Caco-2 (cell line): ENCODE measurements at places on chromosomes 7 and 10. TPM values are rescaled to one million over a fixed set of nuclear protein-coding genes. Genes with fewer than 3 reads are reported as not detected.

The STEAP4 gene
- 0.05 TPM in 1 of 2 replicates, not detected in the other for total RNA-seq

The LMOD2 gene
- total RNA-seq = not detected in 2 replicates

The AZGP1 gene
- total RNA-seq = not detected in 2 replicates

DNA sequence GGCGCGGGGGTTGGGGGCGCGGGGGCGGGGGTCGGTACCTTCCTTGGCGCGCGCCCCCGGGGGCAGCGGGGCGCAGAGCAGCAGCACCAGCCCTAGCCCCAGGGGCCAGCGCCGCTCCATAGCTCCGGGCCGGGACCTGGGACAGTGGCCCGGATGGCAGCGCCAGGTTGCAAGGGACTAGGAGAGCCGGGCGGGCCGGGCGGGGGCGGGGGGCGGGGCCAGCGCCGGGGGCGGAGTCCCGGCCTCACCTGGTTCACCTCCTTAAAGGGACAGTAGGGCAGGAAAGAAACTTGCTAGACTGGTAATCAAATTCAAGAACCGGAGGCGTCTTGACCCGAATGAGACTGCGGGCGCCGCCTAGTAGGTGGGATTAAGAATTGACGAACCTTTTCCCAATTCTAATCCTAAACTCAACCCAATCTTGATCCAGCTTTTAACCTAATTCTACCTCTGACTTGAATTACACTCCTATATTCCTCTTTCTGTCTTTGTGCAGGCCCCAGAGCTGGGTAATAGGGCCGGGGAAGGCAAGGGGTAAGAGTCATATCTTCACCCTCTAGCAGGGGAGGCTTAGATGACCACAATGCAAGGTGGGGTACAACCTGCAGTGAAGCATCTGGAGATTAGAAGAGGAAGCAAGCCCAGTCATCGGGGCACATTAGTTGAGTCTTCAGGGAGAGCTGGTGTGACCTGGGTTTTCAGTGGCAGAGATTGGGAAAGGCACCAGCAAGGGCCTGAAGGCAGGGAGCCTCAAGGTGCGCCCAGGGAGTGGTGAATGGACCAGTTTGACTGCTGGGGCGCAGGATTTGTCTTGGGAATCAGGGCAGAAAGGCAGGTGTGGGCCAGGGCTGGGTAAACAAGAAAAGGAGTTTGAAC is at the start of gene EPHA1:
Gene EPHA1 (minus strand): TSS at position 171 of the 876 bp plus-strand sequence. CDS start 51 bp downstream, at position 120.
- peak; percentile 86 for DNase-seq

- DNase-seq = no peak
Observed at GRCh38 chr7:139753693-139754111, 24.1 kb downstream of the HIPK2 start.

- DNase-seq = no peak
Observed at GRCh38 chr10:72690071-72690755, 1.7 kb upstream of the MCU start.

GRCh38 chr7:32494946-32495297 is 367 bp upstream of the AVL9 start:
- no peak for DNase-seq

GRCh38 chr10:97607095-97607636 is 17.6 kb downstream of the C10orf62 start:
- DNase-seq = no peak

- peak; percentile 31 for DNase-seq
Observed at GRCh38 chr7:105655500-105656380, 74.4 kb upstream of the EFCAB10 start.

The METTL27 gene
- total RNA-seq = 1.5 and 1.7 TPM in 2 replicates

DNA sequence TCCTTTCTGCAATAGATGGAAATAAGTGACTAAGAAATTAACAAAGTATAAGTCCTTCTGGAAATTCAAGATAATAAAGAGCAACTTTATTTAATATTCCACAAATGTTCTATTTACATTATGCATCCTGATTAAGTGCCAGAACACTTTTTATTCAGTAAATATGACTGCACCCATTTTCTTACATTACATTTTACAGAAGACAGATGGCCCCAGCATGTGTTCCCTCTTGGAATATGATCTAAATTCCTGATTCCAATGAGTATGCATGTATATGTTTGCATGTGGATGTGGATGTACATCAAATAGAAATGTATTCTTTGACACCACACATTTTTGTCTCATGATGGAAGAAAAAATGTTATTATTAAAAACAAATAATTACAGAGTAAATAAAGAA is 628.7 kb upstream of the SEMA3D start:
- DNase-seq = no peak

DNA sequence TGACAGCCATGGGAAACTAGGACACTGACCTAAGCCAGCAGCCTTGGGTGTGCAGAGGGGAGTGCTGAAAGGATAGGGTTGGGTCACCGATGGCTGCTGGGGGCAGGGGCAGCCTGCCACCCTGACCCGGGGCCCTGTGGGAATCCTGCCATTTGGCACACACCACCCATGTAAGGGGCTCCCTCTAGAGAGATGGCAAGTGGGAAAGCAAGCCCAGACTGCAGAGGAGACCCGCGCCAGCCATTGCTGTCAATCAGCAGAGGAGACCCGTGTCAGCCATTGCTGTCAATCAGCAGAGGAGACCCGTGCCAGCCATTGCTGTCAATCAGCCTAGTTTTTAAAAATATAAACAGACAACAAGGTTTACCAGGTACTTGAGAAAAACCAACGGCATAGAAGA is 27.4 kb upstream of the PRKAG2 start:
- no peak for DNase-seq

GRCh38 chr10:119425881-119426170 is 116.7 kb downstream of the RGS10 start:
- no peak for DNase-seq

The TEX36 gene
- not detected in 2 replicates for total RNA-seq

DNA sequence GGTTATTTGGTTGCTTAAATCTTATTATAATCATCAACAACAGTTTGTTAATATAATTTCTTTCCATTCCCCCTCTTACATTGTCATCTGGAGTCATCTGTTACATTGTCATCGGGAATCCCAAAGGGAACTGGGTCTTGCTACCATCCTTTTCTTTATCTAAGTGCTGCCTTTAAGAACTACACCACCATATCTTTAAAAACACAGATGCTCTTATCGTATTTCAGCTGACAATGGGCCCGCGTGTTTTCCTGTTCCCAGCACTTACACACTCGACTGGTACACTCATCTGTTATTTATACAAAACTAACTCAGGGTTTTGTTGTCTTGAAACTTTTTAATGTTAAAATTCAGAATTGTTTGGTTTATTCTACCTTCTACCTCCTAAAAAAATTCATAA is 256.2 kb upstream of the MGMT start:
- DNase-seq = no peak

GRCh38 chr7:121313220-121313792 is 15.5 kb upstream of the WNT16 start:
- no peak for DNase-seq

The CHST15 gene
- total RNA-seq = 26.1 and 26.7 TPM in 2 replicates

The HNRNPA2B1 gene
- 799 and 839 TPM in 2 replicates for total RNA-seq

GRCh38 chr10:123988694-123989093 is 97.1 kb upstream of the CPXM2 start:
- DNase-seq = no peak

The INA gene
- total RNA-seq = 0.51 and 0.52 TPM in 2 replicates

The ENTPD1 gene
- total RNA-seq = 1.7 and 2.2 TPM in 2 replicates

The ANKRD61 gene
- total RNA-seq = 0.32 TPM in 1 of 2 replicates, not detected in the other

DNA sequence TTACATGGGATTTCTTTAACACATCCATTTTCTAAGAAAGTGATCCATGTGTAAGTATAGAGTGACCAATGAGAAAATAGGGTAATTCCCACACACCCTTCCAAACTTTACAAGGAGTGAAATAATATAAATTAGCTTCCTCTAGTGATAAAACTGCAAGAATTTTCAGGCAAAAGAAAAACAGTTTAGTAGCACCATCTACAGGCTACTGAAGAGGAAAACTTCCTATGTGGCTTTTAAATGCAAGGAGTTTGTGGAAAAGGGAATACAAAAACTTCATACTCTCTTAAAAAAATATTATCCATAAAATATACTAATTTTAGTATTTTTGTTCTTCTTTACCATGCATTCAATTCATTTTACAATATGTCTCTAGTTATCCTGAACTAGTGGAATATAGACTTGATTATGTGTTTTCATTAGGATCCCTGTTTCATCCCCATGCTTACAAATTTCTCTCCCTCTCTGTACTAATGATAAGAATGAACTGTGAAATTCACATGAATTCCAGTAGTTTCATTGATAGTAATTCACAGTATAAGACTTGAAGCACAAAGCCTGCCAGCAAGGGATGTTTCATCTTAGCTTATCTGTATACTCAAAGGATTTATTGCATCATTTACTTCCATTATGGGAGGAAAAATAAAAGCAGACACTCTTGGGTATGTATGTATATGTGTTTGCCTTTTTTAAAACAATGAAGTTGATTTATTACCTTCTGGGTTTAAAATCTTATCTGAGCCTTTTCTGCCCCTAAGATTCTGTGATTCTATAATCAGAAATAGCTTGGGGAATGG is 442.9 kb downstream of the AUTS2 start:
- DNase-seq = no peak

The ELAPOR2 gene
- 4.6 and 5.6 TPM in 2 replicates for total RNA-seq

DNA sequence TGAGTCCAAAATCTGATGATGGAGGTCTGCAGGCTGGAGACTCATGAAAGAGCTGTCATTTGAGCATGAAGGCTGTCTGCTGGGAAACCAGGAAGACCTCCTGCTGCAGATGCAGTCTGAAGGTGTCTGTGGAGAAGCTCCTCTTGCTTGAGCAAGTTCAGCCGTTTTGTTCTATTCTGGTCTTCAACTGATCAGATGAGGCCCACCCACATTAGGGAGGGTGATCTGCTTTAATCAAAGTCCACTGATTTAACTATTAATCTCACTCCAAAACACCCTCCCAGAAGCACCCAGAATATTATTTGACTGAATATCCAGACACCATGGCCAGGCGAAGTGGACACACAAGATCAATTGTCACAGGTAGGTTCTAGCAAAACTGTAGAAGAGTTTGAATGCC is 116.5 kb downstream of the GATA3 start:
- no peak for DNase-seq

- DNase-seq = no peak
Observed at GRCh38 chr7:107032050-107032449, 12.5 kb upstream of the PRKAR2B start.

DNA sequence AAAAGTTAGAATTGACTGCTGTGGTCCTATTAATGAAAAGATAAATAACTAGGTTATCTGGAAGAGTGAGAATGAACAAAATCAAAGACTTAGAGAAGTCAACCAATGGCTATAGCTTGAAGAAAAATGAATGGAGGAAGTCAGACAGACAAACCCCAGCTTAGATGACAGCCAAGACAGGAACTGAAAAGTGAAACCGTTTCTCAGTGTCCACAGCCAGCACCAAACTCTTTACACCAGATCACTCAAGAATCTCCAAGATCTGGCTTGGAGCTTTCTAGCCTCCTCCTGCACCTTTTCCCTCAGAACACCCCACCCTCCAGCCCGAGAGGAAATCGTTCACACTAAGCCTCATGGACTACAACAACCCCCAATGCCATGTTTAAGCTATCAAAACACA is 167.0 kb downstream of the SFMBT2 start:
- DNase-seq = no peak

The FOXI2 gene
- not detected in 2 replicates for total RNA-seq

GRCh38 chr7:158655931-158656441 is 48.6 kb downstream of the NCAPG2 start:
- no peak for DNase-seq

DNA sequence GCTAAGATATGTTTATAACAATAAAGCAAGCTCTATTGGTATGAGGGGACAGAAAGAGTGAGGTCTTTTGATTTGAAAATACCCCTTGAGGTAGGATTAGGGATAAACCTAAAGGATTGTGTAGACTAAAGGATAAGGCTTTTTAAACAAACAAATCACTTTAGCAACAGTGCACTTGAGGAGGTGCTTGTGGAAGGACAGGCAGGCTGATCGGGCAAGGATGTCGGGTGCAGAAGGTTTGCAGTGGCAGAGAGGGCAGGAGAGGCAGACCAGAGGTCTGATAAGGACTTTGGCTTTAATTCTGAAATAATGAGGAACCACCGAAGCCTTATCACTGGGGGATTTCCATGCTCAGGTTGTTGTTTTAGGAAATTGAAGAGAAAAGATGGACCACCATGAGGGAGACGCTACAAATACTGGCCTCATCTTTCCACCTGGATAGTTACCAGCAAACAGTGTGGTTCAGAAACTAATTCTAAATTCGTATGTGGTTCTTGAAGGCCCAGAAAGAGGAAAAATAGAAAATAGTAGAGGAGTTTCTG is 119.5 kb upstream of the KLF6 start:
- no peak for DNase-seq

- no peak for DNase-seq
Observed at GRCh38 chr10:4914213-4914850, 48.9 kb upstream of the AKR1C1 start.

The HOXA1 gene
- total RNA-seq = 18.5 and 18.8 TPM in 2 replicates

- peak; percentile 91 for DNase-seq
Observed at GRCh38 chr10:47402641-47403301, 18.7 kb upstream of the ZNF488 start.

The AFAP1L2 gene
- 2.3 and 2.6 TPM in 2 replicates for total RNA-seq

DNA sequence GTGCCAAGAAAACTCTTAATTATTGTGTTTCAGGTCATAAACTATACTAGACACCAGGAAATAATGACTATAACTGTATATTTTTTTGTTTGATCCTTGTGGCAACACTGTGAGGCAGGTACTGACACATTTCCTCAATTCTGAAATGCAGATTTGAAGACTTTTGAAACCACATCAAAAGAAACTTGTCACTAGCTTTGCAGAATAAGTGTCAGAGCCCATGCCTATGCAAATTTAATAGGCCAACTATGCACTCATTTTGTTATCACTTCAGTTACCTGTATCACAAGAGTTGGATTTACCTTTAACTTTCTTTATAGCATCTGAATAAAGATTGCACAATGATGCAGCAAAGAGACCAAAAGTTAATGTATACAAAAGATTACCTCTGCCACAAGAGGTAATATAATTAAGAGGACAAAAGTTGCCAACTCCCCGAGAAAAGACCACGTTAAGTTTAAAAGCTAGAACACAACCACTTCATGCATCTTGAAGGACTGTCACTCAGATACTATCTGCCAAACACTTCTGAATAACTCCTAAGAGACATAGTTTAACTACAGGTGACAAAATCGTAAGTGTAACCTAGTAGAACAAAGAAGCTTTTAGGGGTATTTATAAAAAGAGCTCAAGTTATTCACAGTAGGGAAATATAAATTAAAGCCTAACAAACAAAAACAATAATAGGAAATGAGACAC is 80.5 kb downstream of the ELAPOR2 start:
- no peak for DNase-seq

- DNase-seq = no peak
Observed at GRCh38 chr10:85170026-85170425, 841.6 kb downstream of the CCSER2 start.

GRCh38 chr7:68963552-68963951 is 634.7 kb upstream of the AUTS2 start:
- DNase-seq = no peak
